ENCODE measurements at places on chromosomes 5 and 9.

DNA sequence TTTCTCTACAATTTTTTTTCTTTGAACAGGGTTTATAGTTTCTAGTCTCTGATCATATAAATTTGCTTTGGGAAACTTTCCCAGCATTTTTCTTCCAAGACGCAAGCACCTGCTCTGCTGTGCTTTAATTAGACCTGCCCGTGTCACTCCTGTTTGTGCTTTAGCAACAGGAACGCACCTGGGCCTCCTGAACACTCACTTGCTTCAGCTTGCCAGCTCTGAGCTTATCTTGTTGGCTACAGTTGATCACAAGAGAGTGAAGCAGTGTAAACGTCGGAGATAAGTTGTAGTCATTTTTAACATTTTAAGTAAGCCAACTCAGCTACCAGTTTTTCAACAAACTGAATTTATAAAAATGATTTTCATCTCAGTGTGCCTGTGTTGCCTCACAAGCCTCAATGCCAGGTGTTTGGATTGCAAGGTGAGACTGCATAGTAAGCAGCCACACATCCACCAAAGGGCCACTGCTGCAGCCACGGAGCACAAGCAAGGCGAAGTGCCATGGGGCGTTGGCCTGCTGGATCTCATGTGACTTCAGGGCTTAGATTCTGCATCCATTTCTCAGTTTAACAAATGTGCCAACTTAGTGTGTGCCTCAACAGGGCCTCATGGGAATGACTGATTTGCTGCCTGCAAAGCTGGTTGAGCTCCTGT lies 166.9 kb downstream of the TRIO start:
- DNase-seq, result no peak

- DNase-seq, result no peak
These were observed 6.9 kb downstream of the NKX2-5 start for GRCh38 chr5:173228107-173228506.

DNA sequence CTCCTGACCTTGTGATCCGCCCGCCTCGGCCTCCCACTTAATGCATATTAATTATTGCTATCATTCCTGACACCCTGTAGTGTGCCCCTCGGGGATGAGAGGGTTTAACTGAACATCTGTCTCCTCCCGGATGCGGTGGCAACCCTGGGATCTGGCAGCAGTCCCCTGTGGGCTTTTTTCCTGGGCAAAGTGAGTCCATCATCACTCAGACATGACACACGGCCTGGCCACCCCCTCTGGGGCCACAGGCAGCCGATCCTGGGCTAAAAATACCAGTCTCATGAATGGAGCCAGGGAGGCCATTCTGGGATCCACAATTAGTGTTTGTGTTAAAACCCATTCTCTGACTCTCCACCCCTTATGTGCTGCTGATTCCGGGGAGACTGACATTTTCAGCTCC lies 161.2 kb downstream of the RGS3 start:
- DNase-seq, result no peak

DNA sequence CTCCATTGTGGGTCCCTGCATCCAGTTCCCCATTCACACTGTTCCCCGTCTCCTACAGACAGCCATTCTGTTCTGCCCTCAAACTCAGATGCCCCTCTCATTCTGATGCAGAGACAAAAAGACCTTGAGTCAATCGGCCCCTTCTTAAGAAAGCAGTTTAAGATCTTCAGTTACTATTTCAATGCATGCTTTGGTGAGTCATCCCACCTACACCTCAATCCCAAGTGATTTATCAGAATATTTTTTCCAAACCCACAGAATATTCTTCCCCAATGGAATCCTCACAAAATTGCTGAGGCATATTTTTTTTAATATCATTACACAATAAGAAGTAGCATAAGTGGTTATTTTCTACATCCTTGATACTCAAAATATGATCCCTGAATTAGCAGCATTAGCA lies 92.4 kb upstream of the SLC1A1 start:
- no peak for DNase-seq

DNA sequence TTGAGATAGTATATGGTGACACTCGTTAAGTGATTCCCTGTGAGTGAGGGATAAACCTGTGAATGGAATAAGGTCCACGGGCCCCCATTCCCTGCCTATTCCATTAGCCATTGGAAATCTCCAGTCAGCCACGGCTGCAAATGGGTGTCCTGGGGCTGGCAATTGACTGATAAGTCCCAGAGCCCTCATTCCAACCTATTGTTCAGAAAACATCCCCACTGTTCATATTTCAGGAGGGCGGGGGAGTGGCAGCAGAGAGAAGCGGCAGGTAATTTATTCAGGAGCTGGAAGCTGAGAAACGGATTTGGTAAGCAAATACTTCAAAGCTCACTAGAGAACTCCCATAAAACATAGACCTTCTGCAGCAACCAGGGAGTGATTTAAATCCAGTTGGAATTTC lies 42.0 kb downstream of the TMEM174 start:
- DNase-seq, result no peak

- DNase-seq, result no peak
These were observed 2.7 kb downstream of the ASTN2 start for GRCh38 chr9:117412006-117412715.

- DNase-seq, result no peak
These were observed 48.2 kb upstream of the SARDH start for GRCh38 chr9:133786371-133786753.

GRCh38 chr5:34570721-34571676 lies 85.1 kb upstream of the RAI14 start:
- no peak for DNase-seq

- DNase-seq, result peak; percentile 75
These were observed 313.8 kb downstream of the ENC1 start for GRCh38 chr5:74326571-74327338.

- no peak for DNase-seq
These were observed 1075.9 kb downstream of the NR2F1-AS1 start for GRCh38 chr5:92505145-92505544.

DNA sequence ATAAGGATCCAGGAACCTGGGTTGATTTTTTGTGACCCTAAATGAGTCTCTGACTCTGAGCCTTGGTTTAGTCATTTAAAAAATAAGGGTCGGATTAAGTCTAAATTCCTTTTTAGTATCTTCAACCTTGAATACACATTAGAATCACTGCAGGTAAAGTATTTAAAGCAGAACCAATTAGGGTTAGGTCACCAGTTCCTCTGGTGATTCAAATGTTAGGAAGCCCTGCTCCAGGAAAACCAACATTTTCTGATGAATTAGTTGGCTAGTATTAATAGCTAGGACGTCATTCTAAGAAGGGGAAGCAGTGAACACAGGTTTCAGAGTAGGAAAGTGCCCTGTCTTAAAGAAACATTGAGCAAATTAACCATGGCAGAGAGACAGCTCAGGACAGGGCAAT lies 31.4 kb upstream of the BRINP1 start:
- DNase-seq, result no peak

GRCh38 chr5:110754181-110754580 lies 15.4 kb downstream of the SLC25A46 start:
- no peak for DNase-seq

DNA sequence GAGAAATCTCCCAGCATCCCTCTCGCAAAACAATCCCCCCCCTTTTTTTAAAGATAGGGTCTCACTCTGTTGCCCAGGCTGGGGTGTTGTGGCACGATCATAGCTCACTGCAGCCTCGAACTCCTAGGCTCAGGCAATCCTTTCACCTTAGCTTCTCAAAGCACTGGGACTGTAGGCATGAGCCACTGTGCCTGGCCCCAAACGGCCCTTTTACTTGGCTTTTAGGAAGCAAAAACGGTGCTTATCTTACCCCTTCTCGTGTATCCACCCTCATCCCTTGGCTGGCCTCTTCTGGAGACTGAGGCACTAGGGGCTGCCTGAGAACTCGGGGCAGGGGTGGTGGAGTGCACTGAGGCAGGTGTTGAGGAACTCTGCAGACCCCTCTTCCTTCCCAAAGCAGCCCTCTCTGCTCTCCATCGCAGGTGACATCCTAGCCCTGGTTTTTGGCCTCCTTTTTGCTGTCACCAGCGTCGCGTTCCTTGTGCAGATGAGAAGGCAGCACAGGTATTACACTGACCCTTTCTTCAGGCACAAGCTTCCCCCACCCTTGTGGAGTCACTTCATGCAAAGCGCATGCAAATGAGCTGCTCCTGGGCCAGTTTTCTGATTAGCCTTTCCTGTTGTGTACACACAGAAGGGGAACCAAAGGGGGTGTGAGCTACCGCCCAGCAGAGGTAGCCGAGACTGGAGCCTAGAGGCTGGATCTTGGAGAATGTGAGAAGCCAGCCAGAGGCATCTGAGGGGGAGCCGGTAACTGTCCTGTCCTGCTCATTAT lies 6.8 kb downstream of the CA9 start:
- DNase-seq, result no peak

DNA sequence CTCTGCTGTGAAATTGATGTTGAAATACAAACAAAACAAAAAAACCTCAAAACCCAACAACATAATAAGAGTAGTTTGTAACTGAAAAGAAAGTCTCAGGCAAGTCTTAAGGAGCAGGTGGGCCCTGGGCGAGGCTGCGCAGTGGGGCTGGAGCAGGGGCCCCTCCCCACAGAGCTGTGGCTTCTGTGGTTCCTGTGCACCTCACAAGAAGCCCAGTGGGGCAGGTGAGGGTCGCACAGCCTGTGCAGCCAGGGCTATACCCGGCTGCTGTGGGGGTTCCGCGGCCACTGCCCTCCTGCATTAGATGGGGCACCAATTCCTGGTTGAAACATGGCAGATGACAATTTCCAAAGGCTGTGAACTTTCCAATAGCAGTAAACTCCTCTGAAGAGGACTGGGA lies 75.3 kb downstream of the TRIO start:
- no peak for DNase-seq

DNA sequence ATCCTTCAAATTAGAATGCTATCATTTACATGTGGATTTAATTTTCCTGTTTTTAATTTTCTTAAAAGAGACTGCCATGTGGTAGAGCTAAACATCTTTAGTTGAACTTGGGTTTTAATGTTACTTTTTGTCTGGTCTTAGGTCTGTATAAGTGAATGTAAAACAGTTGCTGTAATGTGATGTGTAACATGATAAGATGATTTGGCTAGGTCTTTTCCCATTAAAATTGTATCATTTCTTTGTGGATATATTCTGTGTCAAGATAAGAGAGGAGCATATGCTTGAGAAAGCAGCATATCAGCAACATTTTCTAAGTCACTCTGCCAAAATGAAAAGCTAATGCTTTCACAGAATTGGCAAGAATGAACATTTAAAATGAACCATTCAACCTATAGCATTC lies 18.5 kb downstream of the TMEM167A start:
- no peak for DNase-seq

- DNase-seq, result no peak
These were observed 271.0 kb downstream of the FSTL4 start for GRCh38 chr5:133341296-133341695.
